ENCODE measurements at places on chromosomes 13 and 19.

DNA sequence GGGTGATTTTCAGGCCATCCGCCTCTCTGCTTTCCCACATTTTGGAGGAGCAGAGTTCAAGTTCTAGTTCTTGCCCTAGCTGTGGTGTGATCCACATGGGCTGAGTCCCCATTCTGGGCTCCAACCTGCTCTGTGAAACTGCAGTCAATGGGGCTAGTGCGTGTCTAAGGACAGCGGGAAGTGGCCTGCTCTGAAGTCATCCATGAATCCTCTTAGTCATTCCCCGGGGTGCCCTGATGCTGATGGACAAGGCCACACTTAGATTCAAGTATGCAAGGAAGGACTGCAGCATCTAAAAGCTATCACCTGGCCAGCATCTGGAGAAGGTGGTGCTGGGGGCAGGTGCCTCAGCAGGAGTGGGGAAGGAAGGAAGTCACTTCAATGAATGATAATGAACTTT lies 94.6 kb downstream of the TSHZ3 start:
- no peak for DNase-seq
- H3K4me3 ChIP-seq, result no peak overlapping the region
- no peak overlapping the region for H3K27ac ChIP-seq
- H3K27me3 ChIP-seq, result no peaks in the 10 kb centered on the region
- H3K4me1 ChIP-seq, result peaks cover 5% of the 10 kb centered on the region

- no peaks in the 10 kb centered on the region for H3K4me1 ChIP-seq
- no peaks in the 10 kb centered on the region for H3K27me3 ChIP-seq
- no peak overlapping the region for H3K27ac ChIP-seq
- DNase-seq, result no peak
- no peak overlapping the region for H3K4me3 ChIP-seq
- no peaks in the 10 kb centered on the region for H3K36me3 ChIP-seq
Observed at GRCh38 chr13:83372786-83373185, 509.5 kb downstream of the SLITRK1 start.

DNA sequence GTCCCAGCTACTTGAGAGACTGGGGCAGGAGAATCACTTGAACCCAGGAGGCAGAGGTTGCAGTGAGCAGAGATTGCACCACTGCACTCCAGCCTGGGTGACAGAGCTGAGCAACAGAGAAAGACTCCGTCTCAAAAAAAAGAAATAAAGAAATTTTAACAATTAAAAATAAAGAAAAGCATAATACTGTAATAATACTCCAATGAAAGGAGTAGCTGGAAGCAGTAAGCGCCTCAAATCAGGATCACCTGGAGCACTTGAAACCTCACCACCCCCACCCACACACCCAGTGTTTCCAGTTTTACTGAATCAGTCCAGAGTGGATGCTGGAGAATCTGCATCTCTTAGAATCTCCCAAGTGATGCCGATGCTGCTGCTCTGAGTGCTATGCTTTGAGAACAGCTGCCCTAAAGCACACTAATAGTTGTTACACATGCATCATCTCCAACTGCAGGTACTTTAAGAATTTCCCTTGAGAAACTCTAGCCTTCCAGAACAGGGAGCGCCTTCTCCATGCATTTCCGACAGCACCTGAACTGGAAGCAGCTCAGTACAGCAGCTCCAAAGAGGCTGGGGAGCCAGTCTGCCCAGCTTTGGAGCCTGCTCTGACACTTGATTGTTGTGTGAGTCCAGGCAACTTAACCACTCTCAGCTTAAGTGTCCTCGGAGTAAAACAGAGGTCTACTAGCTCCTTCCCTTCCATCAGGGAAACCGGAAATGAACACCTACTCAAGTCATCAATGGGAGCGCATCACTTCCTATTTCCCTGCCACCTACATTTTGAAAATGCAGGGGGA lies 2.9 kb downstream of the ABCC4 start:
- H3K4me1 ChIP-seq, result peaks cover 22% of the 10 kb centered on the region
- H3K36me3 ChIP-seq, result no peaks in the 10 kb centered on the region
- H3K4me3 ChIP-seq, result no peak overlapping the region
- no peaks in the 10 kb centered on the region for H3K27me3 ChIP-seq
- DNase-seq, result no peak
- no peak overlapping the region for H3K27ac ChIP-seq

DNA sequence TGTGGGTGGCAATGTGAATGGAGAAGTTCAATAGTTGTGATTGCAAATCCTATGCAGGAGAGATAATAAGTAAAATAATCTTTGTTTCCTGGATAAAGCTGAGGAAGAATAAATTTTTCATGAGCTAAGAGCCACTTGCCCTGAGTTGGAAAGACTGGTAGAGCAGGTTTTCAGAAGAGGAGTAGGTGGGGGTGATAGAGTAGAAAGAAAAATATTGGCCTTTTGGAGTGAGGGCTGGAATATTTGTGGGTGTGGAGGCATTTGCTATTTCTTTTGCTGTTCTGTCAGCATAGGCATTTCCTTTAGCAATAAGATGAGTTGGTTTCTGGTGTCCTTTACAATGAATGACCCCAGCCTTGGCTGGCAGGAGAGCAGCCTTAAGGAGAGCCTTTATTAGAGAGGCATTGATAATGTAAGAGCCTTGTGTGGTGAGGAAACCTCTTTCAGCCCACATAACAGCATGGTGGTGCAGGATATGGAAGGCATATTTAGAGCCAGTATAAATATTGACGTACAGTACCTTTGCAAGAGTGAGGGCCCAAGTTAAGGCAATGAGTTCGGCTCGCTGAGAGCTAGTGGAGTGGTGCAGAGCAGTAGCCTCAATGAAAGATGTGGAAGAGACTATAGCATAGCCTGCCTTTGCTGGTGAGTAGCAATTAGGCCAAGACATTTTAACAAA lies 11.6 kb upstream of the ZNF431 start:
- H3K27ac ChIP-seq, result no peak overlapping the region
- H3K4me1 ChIP-seq, result no peaks in the 10 kb centered on the region
- H3K36me3 ChIP-seq, result no peaks in the 10 kb centered on the region
- DNase-seq, result no peak
- no peak overlapping the region for H3K4me3 ChIP-seq

GRCh38 chr13:22937953-22938352 lies 242.8 kb upstream of the SGCG start:
- H3K4me3 ChIP-seq, result no peak overlapping the region
- no peaks in the 10 kb centered on the region for H3K27me3 ChIP-seq
- no peak overlapping the region for H3K27ac ChIP-seq

GRCh38 chr19:17607936-17608335 lies 52.5 kb downstream of the COLGALT1 start:
- peaks cover 14% of the 10 kb centered on the region for H3K4me1 ChIP-seq
- H3K27ac ChIP-seq, result no peak overlapping the region
- H3K4me3 ChIP-seq, result no peak overlapping the region
- no peak for DNase-seq

Measured in suprapubic skin (tissue), 4 donors.